Tibial nerve (tissue), 4 donors: ENCODE measurements at places on chromosomes 4 and X.

DNA sequence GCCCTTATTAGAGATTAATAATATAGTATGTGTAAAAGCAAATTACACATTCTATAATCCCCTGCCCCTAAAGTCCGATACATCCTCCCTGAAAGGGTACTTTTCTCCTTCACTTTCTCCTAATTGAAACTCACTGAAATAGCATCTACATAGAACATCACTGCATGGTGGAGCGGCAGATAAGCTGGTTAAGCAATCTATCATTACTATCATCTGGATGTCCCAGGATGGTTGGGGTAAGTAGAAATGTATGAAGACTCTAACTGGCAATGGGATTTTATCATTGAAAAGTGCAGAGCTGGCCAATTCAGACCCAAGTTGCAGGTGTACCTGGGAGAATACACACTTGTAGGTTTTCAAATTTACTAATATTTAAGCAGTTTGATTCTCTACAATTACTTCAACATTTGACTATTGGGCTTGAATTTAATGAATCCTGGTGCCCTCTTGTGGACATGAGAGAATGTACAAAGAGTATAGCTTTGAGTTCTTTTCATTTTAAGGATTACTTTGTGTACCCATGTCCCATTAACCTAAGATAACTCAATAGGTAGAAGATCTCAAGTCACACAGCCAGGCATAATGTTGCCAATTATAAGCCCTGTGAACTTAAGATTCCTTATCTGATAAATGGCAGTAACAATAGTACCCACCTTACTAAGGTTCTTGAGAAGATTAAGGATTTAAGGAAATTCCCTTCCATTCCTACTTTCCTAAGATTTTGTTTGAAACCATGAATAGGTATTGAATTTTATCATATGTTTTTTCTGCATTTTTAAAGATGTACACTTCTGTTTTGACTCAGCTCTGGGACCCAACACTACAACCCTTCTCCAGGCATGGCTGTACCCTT, 69.8 kb downstream of the SHROOM3 start:
- no peaks in the 10 kb centered on the region for H3K27me3 ChIP-seq
- H3K4me1 ChIP-seq: no peaks in the 10 kb centered on the region

GRCh38 chr4:101259876-101260275, 87.5 kb downstream of the PPP3CA start:
- no peak for DNase-seq
- H3K4me1 ChIP-seq: peaks cover 7% of the 10 kb centered on the region
- H3K27me3 ChIP-seq: no peaks in the 10 kb centered on the region
- H3K4me3 ChIP-seq: no peak overlapping the region

- H3K36me3 ChIP-seq: no peaks in the 10 kb centered on the region
- no peak for DNase-seq
- H3K27ac ChIP-seq: peak overlapping the region; percentile 12
- no peaks in the 10 kb centered on the region for H3K4me1 ChIP-seq
Observed at GRCh38 chr4:52655506-52655905, 3.6 kb downstream of the USP46 start.

- no peaks in the 10 kb centered on the region for H3K27me3 ChIP-seq
- DNase-seq: no peak
- H3K36me3 ChIP-seq: no peaks in the 10 kb centered on the region
- no peak overlapping the region for H3K27ac ChIP-seq
- no peaks in the 10 kb centered on the region for H3K4me1 ChIP-seq
Observed at GRCh38 chrX:16589826-16590225, 60.1 kb upstream of the S100G start.

DNA sequence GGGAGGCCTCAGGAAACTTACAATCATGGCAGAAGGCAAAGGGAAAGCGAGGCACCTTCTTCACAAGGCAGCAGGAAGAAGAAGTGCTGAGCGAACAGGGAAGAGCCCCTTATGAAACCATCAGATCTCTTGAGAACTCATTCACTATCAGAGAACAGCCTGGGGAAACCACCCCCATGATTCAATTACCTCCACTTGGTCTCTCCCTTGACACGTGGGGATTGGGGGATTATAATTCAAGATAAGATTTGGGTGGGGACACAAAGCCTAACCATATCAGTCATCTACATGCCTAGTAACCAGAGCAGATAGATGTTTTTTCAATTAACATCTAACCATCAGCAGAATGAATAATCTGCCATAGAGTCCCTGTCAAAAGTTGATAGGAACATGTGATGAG, 30.4 kb downstream of the FAM13A start:
- DNase-seq: no peak
- H3K27ac ChIP-seq: no peak overlapping the region
- H3K36me3 ChIP-seq: no peaks in the 10 kb centered on the region
- no peak overlapping the region for H3K4me3 ChIP-seq

- peak overlapping the region; percentile 16 for H3K4me3 ChIP-seq
- no peaks in the 10 kb centered on the region for H3K27me3 ChIP-seq
- DNase-seq: no peak
- H3K27ac ChIP-seq: peak overlapping the region; percentile 62
- H3K4me1 ChIP-seq: no peaks in the 10 kb centered on the region
Observed at GRCh38 chr4:147056940-147057610, 111.4 kb upstream of the TTC29 start.

DNA sequence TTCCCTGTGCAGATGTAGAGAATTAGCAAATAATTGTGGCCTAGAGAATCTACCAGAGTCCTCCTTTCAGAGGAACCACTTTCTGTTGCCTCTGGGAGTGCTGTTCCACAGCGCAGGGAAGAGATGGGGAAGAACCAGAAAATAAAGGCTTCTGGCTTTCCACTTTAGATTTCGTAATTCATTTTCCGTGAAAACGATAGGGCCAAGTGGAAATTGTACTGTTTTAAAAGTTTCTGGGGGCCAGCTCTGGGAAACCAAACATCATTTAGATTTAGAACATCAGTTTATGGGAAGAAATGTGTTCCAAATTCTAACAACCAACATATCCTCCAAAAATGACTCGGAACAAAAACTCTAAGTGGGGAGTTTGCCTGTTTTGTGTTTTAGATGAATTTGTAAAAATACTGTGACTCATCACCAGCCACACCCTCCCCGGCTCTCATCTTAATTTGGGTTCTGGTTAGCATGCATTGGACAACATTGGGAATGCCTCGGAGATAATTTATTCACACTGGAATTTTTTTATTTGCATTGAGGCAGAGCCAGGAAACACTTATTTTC, 65.2 kb upstream of the LNX1 start:
- no peaks in the 10 kb centered on the region for H3K36me3 ChIP-seq
- peak overlapping the region; percentile 71 for H3K27ac ChIP-seq
- H3K4me1 ChIP-seq: peaks cover 29% of the 10 kb centered on the region

DNA sequence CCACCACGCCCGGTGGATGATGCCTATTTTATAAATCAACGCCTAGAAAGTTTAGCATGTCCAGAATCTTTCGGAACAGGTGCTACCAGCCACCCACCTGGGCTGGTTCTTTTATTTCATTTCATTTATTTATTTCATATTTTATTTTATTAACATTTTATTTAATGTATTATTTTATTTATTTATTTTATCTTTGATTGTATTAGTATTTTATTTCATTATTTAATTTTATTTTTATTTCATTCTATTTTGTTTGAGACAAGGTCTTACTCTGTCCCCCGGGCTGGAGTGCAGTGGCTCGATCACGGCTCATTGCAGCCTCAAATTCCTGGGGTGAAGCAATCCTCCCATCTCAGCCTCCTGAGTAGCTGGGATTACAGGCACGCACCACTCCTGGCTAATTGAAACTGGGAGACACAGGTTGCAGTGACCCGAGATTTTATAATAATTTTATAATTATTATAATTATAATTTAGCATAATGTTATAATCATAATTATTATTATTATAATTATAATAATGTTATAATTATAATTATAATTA, 187.2 kb downstream of the SHOX start:
- no peak for DNase-seq
- H3K27me3 ChIP-seq: no peaks in the 10 kb centered on the region
- H3K4me1 ChIP-seq: no peaks in the 10 kb centered on the region
- H3K36me3 ChIP-seq: no peaks in the 10 kb centered on the region

GRCh38 chr4:60128888-60129287, 1071.2 kb upstream of the ADGRL3 start:
- H3K27ac ChIP-seq: no peak overlapping the region
- H3K27me3 ChIP-seq: no peaks in the 10 kb centered on the region
- DNase-seq: no peak
- no peaks in the 10 kb centered on the region for H3K4me1 ChIP-seq

DNA sequence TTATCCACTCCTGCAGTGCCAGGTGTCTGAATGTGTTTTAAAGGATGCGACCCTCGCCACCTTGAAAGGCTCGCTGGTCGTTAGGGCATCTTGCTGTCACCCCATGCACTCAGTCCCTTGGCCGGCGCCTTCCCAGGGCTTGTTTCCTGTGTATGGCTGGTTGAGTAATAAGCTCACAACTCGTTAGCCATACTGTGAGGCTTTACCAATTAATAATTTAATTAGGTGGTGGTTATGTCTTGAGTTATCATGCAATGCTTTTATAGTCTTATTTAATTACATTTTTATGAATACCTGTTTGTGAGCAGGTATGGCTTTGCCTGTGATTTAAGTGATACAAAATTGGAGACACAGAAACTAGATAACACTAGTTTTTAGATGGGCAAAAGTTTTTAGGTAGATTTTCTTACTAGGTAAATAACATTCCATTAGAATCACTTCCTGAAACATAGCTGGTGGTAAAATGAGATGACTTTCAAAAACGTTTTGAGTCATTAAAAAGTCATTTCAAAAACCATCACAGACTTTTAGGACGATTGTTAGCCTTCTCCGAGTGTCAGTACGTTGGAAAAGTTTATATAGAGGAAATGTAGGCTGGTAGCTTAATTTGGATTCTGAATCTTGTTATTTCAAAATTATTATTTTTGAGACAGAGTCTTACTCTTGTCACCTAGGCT, 18.2 kb downstream of the PTTG2 start:
- H3K36me3 ChIP-seq: no peaks in the 10 kb centered on the region
- no peaks in the 10 kb centered on the region for H3K27me3 ChIP-seq
- H3K4me1 ChIP-seq: no peaks in the 10 kb centered on the region
- peak overlapping the region; percentile 57 for H3K4me3 ChIP-seq
- no peak overlapping the region for H3K27ac ChIP-seq
- peak; percentile 14 for DNase-seq

DNA sequence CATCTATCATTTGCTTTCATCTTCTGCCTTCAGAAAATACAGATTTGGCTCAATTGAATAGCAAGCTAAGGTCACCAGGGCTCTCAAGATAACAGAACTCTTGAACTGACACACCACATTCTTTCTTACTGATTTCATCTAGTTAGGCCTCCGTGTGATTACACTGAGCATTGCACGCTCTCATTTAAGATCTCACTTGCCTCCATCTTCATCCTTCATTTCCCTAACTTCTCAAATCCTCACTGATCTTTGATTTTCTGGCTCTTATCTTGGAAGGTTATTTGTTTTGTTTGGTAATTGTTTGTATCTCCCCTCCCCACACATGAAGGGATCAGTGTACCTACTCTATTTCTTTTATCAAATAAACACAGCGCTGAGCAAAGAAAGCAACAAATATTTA, 47.7 kb downstream of the MANBA start:
- H3K27ac ChIP-seq: no peak overlapping the region
- no peaks in the 10 kb centered on the region for H3K4me1 ChIP-seq
- H3K27me3 ChIP-seq: no peaks in the 10 kb centered on the region
- DNase-seq: no peak

DNA sequence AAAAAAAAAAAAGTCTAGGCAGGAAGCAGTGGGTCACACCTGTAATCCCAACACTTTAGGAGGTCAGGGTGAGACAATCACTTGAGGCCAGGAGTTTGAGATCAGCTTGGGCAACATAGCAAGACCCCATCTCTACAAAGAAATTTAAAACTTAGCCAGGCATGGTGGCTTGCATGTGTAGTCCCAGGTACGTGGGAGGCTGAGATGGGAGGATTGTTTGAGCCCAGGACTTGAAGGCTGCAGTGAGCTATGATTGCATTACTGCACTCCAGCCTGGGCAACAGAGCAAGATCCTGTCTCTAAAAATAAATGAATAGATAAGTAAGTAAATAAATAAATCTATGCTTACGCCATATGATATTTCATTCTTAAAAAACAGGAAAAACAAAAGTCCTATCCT, 65.3 kb downstream of the DHRSX start:
- no peak for DNase-seq
- peaks cover 38% of the 10 kb centered on the region for H3K36me3 ChIP-seq
- no peaks in the 10 kb centered on the region for H3K27me3 ChIP-seq
- no peak overlapping the region for H3K27ac ChIP-seq

- no peaks in the 10 kb centered on the region for H3K27me3 ChIP-seq
- no peaks in the 10 kb centered on the region for H3K36me3 ChIP-seq
- H3K4me1 ChIP-seq: no peaks in the 10 kb centered on the region
- no peak for DNase-seq
- no peak overlapping the region for H3K4me3 ChIP-seq
- no peak overlapping the region for H3K27ac ChIP-seq
Observed at GRCh38 chr4:76035141-76035540, 729 bp downstream of the CXCL11 start.

- no peak overlapping the region for H3K4me3 ChIP-seq
- no peaks in the 10 kb centered on the region for H3K27me3 ChIP-seq
- DNase-seq: peak; percentile 60
- H3K27ac ChIP-seq: no peak overlapping the region
Observed at GRCh38 chrX:53312946-53313727, 31.8 kb upstream of the IQSEC2 start.

DNA sequence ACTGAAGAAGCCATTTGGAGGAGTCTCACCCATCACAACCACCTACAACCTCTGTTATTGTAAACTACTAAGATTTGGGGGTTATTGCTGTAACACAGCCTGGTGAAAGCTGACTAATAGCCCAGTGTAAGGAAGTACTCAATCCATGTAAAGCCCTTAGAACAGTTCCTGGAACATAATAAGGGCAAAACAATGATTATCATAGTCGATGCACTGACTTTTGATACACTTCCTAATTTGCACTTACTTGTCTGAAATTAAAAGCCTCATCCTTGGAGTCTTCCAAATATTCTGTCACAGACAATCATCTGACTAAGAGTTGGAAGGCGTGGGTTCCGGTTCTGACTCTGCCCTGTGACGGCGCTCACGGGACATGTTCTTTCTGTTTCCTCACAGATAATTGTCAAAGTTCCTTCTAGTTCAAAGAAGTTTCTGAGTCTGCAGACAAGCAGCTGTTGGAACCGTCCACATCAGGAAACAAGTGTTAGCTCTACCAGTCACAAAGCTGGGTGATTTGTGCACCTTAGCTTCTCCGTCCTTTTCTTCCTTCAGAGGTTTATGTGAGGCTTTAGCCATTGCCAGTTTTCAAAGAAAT, 33.4 kb upstream of the RASGEF1B start:
- H3K27me3 ChIP-seq: no peaks in the 10 kb centered on the region
- H3K36me3 ChIP-seq: no peaks in the 10 kb centered on the region
- peaks cover 33% of the 10 kb centered on the region for H3K4me1 ChIP-seq
- peak; percentile 46 for DNase-seq
- H3K4me3 ChIP-seq: no peak overlapping the region

GRCh38 chr4:53510321-53510720, 81.0 kb downstream of the LNX1 start:
- DNase-seq: no peak
- H3K27me3 ChIP-seq: no peaks in the 10 kb centered on the region
- no peak overlapping the region for H3K4me3 ChIP-seq
- H3K36me3 ChIP-seq: no peaks in the 10 kb centered on the region
- no peak overlapping the region for H3K27ac ChIP-seq
